ENCODE measurements at places on chromosomes 11 and 22.

GRCh38 chr11:131163613-131164012 is 206.8 kb upstream of the NTM start:
- DNase-seq, result no peak

- no peak for DNase-seq
Measured at GRCh38 chr11:46293066-46293465, 15.6 kb downstream of the CREB3L1 start.

DNA sequence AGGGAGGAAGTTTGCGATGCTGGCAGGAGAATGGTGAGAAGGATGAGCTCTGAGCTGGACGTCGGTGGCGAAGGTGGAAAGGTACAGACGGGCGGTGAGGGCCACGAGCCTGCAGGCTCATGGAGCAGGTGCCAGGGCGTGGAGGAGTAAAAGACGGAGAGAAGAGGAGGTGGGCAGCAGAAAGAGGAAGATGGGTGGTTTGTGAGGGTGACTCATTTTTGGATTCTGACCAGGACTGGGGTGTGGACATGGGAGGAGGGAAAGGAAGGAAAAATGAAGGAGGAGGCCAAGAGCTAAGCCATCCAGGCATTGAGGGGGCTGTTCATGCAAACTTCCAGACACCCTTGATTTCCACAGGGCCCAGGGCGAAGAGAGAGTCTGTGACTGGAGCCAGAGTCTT is 3.5 kb downstream of the ZDHHC24 start:
- DNase-seq, result no peak

GRCh38 chr11:124893781-124894401 is 3.8 kb downstream of the ROBO4 start:
- DNase-seq, result no peak

DNA sequence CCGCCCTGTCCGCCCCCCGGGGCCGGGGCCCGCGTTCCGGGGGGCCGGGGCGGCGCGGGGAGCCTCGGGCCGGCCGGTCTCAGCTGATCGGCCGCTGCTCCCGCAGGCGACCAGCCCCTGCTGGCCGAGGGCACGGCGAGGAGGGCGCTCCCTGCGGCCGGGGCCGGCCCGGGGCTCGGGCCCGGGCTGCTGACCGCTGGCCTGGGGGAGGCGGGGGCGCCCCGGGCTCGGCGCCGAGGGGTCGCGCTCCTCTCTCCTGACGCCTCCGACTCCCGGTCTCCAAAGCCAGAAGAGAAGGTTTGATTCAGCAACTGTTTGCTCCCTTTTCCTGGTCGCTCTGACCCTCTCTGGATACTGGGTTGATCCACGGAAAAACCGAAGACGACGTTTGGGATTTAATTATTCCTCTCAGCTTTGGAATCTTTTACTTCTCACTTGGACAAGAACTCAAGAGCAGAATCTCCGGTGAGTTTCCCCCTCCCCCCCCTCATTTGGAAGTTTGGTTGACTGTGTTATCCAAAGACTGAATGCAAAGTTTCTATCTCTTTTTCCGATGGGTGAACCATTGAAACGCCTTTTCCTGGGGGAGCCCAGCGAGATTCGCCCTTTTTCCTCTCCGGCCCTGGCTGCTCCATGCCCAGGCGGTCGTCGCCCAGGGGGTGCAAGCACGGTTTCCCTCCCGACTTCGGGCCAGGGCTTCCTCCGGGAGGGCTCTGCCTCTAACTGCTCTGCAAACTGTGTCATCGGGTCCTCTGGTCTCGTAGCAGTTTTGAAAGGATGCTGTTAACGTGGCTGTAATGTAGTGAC is 725 bp downstream of the KDM2A start:
- DNase-seq, result no peak

GRCh38 chr22:41638748-41639147 is 17.7 kb downstream of the XRCC6 start:
- DNase-seq, result no peak

DNA sequence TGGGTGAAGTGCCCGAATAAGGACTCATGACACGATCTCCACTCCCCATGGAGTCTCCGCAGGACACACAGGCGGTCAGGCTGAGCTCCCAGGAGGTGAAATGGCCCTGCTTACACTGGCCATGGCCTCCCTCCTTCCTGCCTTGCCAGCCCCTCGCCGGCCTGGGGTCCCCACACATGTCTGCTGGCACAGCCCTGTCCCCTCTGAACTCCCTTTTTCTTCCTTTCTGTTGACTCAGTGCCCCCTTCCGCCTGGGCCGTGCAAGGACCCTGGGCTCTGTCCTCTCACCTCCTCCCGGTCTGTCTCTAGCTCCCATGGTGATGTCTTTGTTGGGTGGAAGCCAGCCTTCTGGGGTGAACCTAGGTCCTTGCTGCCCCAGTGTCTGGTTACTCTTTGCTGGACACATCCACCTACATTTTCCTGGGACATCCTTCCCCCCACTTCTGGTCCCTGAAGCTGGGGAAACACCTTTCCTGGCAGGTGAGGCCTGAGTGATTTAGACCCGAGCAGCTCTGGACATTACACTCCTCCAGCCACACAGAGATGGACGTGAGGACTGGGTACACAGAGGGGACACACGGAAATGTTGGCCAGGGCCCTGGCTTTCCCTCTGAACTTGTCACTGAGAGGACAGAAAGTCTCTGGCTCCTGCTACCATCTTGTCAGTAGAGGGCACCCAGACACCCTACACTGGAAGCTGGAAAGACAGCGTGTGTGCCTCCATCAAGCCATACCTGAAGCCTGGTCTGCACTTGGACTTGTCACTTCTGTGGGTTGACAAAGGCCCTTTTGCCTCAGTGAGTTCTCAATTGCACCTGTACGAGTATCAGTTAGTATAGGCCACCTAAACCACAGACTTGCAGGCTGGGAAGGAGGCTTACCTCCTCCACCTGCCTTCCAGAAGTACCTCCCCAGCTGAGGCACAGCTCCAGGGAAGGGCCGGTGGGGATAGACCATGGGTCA is 864.3 kb downstream of the TBC1D22A start:
- no peak for DNase-seq

DNA sequence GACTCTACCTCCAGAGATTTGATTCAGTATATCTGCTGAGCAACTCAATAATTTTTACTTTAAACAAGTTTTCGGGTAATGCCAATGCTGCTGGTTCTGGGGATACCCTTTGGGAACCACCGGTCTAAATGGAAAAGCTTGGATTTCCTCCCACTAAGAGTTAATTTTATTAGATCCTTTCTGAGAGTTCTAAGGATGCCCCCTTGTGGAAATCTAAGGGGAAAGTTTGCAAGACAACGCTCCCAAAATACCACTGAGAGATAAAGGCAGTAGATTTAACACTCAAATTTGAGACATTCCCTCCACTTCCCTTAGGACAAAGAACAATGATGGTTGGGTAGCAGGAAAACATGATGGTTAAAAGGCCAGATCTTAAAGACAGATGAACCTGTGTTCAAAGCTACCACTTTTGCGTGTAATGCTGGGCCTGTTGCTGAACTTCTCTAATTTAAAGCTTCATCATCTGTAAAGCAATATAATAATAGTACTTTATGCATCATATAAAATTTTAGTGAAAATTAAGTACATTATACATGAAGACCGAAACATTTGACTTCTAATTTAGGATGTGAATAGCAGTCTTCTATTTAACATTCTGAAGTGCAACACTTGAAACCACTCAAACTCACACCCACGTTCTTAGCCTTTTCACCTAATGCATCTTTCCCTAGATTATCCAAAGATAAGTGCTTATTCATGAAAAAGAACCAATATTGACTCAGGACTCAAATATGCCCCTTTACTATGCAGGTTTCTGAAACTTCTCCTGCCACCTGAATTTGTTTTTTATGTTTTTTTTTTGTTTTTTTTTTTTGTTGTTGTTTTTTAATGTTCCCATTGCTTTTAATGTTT is 110.1 kb upstream of the LUZP2 start:
- DNase-seq, result peak; percentile 72
